ENCODE measurements at places on chromosomes 12 and 14.
A peak's percentile ranks its signal among the peaks of the same experiment; 100 is the strongest.

GRCh38 chr14:92259613-92260357 lies 63.2 kb upstream of the SLC24A4 start:
- DNase-seq, result no peak

- DNase-seq, result no peak
Measured at GRCh38 chr12:1918884-1919236, 408 bp upstream of the CACNA2D4 start.

DNA sequence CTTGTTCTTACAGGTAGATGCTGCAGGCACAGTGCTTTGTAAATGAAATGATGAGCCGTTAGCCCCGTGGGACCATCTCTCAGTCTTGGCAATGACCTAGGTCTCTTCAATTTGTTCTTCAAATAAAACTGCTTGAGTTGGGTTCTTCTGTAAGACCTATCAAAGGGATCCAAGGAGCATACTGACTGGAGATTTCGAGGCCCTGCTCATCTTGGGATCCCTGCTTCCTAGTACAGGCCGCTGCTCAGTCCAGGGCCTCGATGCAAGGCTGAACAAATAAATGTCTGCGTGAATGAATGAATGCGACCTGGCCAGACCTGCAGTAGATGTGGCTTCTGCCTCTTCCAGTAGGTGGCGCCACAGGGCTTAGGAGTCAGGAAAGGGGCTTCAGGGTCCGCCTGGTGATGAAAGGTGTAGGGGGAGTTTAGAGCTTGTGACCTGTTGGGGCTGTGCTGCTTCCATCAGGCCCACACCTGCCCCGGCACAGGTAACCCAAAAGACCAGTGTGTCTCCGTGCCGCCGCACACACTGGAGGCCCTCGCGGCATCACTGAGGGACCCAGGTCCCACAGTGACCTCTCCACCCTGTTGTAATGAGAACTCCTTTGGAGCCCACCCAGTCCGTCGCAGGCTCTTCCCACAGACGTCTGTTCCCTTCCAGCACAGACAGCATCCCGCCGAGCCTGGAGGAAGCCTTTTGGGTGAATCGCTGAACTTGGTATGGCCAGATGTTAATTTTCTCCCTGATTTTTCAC lies 4.4 kb downstream of the CACNA1C start:
- DNase-seq, result no peak

DNA sequence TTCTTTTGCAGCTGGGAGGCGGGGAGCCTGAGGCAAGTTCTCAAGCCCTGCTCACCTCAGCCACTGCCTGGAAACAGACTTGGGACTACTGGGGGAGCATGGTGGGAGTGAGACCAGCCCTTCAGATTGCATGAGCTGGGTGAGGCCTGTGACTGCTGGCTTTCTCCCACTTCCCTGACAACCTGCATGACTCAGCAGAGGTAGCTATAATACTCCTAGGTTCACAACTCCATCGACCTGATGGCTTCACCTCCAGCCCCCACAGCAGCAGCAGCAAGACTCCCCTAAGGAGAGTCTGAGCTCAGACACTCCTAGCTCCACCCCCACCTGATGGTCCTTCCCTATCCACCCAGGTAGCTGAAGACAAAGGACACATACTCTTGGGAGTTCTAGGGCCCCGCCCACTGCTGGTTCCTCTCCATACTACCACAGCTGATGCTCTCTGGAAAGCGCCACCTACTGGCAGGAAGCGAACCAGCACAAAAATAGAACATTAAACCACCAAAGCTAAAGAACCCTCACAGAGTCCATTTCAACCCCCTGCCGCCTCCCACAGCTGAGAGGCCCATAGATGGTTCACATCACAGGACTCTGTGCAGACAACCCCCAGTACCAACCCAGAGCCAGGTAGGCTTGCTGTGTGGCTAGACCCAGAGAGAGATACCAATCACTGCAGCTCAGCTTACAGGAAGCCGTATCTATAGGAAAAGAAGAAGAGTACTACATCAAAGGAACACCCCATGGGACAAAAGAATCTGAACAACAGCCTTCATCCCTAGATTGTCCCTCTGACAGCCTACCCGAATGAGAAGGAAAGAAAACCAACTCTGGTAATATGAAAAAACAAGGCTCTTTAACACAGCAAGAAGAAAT lies 68.7 kb downstream of the RPAP3 start:
- no peak for DNase-seq

DNA sequence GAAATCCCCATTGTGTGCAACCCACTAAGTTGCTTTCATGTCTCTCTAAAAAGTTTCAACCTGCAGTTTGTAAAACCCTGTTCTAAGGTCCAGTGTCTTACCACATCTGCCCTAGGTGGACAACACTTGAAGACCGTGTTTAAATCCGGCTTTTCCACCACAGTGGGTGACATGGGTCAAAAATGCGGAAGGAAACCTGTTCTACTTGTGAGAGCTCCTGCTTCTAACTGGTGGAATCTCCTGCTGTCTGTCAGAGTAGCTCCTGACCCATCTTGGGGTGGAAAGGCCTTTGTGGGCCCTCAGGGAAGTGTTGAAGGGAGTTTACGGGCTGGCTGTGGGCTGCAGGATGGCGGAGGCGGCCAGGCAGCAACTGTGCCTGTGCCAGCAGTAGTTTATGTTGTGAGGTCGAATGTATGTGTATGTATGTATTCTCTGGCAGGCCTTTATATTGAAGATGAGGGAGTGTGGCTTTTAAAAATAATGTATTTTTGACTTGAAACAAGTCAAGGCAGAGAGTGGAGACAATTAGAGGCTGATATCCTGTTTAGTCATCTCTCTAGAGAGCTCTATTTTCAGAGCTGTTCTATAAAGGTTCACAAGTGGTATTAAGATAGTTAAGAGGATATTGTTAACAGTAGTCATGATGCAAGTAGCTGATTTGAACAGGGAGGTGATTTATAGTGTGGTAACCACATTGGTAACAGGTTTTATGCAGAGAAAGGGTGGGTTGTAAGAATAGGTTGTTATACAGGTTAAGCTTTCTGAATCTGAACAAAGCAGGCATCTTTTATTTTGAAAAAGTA lies 67.0 kb downstream of the PRKCH start:
- DNase-seq, result peak; percentile 50

GRCh38 chr14:93772263-93772662 lies 16.0 kb downstream of the PRIMA1 start:
- DNase-seq, result no peak

DNA sequence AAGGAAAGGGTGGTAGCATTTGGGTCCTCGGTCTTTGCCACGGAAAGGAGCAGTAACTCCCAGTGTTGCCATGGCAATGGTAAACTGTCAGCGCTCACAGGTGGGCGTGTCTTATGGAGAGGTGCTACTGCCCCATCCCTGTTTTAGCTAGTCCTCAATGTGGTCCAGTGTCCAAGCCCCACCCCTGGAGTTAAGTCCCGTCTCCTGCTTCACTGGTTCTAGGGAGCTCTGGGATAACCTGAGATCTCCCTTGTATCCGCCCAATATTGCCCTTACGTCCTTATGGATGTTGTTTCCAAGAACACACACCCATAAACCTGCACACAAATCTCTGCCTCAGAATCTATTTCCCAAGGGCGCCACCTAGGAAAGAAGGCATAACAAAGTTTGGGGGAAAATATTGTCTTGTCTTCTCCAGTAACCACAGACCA lies 64.2 kb downstream of the SPRING1 start:
- no peak for DNase-seq

DNA sequence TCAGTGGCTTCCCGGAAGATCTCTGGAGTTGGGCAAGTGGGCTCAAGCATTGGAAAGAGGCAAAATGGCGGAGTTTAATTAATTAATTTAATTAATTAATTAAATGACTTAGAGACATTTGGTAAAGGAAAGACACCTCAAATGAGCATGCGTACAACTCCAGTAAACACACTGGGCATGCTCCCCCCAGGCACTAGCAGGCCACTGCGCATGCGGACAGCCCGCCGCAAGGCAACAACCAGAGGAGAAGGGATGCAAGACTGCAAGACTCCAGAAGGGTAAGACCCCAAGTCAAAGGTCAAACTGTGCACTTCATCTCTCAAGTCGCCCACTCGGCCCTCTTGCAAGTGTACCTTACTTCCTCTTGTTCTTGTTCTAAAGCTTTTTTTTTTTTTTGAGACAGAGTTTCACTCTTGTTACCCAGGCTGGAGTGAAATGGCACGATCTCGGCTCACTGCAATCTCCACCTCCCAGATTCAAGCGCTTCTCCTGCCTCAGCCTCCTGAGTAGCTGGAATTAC lies 57.8 kb upstream of the PSMC1 start:
- no peak for DNase-seq

DNA sequence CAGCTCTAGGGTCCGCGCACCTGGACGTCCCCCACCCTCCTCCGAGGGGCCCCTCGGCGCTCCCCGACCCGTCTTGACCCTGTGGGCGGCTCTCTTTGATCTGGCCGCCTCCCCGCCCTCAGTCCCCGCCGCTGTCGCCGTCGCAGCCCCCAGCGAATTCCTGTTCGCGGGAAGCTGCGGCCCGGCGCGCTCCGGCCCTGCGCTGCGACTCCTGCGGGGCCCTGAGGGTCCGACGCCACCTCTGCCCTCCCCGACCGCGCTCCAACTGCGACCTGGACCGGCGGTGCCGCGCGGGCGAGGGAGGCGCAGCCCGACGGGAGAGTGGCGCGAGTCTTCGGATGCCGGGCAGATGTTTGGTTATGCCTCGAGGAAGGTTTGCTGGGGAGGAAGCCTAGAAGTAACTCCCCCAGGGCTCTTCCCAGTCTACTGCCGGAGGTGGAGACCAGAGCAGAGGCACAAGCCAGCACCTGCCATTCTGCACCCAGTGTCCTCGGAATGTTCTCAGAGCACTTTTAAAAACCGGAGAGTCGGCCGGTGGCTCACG lies 440 bp upstream of the ISM2 start:
- no peak for DNase-seq

- DNase-seq, result no peak
Measured at GRCh38 chr14:79077096-79077495, 906.9 kb downstream of the NRXN3 start.

DNA sequence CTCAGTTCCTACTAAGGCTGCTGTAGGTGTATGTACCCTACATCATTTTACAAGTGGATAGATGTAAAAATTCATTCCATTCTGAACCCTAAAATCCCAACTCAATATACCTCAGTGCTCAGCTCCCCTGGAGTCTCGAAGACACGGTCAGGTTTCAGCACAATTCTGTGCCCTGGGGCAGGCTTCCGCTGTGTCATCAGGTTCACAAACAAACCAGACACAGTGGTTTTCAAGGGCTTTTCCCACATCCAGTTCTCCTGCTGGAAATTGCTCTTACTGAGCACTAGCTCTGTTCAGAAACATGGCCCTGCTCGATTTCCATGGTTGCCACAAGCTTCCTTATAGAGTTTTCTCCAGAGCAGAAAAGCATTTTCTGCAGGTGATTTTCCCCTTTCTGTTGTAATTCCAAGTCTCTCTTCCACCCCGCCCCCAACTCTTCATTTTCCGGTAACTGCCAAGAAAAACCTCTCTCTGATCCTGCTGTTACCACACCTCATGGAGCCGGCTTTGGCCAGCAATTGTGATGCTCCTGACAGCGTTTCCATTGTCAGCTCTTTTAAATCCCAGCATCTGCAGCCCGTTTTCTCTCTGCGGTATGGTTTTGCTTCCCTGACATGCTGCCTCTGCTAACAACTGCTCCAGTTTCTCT lies 483.0 kb upstream of the CCDC196 start:
- DNase-seq, result no peak

DNA sequence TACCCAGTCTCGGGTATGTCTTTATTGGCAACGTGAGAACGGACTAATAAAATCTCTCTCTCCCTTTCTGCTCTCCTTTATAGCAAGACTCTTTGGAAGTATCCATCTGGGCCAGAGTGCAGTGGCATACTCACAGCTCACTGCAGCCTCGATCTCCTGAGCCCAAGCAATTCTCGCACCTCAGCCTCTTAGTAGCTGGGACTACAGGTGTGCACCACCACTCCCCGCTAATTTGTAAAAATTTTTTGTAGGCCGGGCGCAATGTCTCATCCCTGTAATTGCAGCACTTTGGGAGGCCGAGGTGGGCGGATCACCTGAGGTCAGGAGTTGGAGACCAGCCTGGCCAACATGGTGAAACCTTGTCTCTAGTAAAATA lies 33.2 kb upstream of the PPP2R5C start:
- DNase-seq, result no peak

DNA sequence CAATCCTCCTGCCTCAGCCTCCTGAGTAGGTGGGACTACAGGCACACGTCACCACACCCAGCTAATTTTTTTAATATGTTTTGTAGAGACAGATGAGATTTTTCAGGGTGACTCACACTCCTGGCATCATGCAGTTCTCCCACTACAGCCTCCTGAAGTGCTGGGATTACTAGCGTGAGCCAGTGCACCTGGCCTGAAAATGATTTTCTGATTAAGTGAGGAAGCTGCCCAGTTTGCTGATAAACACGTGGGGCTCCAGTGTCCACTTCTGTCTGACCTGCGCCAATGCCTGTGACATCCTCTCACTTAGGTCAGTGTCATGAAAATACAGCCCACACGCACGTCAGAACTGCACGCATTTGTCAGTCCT lies 37.0 kb upstream of the SFSWAP start:
- no peak for DNase-seq

- DNase-seq, result no peak
Measured at GRCh38 chr14:63938198-63939005, 85.6 kb downstream of the SYNE2 start.

DNA sequence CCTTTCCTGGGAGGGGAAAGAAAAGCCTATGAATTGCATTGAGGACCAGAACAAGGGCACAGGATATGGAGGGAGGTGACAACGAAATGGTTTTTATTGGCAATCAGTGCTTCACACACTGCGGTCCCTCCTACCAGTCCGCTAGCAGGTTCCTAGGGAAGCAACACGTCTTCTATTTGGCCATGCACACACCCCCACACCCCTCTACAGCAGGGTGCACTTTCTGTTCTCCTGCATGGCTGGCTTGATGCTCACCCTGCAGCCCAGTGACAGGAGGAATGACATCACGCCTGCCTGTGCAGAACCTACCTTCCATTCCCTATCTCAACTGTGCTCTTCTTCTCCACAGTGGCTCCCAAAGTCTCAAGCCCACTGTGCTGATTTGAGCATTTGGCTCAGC lies 57.9 kb downstream of the TTC9 start:
- no peak for DNase-seq

DNA sequence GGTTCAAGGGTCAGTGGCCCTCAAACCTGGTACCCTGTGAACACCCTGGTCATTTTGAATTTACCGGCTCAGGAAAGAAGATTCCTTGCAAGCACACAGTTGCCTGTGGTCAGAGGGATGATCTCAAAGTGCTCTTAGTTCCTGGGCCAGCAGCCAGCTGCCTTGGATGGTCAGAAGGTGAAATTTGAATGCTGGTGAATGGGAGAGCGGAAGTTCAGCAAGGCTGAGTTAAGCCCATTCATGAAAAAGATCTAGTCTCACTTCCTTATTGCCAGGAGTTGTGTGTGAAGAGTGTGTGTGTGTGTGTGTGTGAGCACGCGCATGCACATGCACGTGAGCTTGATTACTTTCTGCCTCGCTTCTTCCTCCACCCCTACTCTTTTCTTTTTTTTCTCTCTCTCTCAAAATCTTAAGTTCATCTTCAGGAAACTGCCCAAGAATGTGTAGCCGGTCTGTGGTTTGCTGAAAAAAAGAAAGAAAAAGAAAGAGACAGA lies 155.5 kb upstream of the CCND2 start:
- no peak for DNase-seq

All from skeletal muscle cell (primary cell).